Psoas muscle (tissue), 8 donors: ENCODE measurements at places on chromosomes 3 and 15. TPM values are rescaled to one million over a fixed set of nuclear protein-coding genes. Genes with fewer than 3 reads are reported as not detected.

GOLGA8S gene
- total RNA-seq, result not detected

DNA sequence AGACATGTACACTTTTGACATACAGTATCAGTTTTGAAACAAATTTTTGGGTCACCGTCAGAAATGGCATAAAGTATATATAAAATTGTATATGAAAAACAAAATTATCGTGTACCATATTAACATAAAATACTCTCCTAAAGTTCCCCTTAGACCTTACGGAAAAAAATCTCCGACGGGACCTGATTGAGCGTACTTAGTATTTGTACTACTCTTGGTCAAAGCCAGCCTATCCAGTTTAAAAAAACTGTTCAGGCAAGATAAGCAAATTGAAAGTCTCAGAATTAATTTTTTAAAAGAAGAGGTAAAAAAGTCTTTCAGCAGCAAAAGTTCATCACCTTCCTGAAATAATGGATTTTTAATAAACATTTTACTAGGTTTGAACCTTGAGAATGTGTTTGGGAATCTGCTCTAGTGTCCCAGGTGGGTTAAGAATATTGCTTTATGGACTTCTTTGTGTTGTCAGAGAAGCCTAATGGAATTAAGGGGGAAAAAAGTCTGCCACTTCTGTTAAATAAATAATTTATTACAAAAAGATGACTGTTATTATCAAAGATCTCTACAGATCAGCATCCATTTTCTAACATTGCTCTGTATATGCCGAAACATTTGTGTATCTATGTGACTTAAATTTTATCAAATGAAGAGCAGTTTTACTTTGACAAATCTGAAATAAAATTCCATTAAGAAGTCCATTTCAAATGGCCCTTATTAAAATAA, 48.6 kb downstream of the ZBTB20 start:
- H3K36me3 ChIP-seq, result no peaks in the 10 kb centered on the region
- peak overlapping the region; percentile 68 for H3K4me3 ChIP-seq
- no peak for DNase-seq
- peak overlapping the region; percentile 83 for H3K27ac ChIP-seq
- no peaks in the 10 kb centered on the region for H3K27me3 ChIP-seq
- peaks cover 63% of the 10 kb centered on the region for H3K4me1 ChIP-seq

GRCh38 chr3:127067116-127067910, 84.4 kb downstream of the PLXNA1 start:
- DNase-seq, result peak; percentile 7
- no peak overlapping the region for H3K4me3 ChIP-seq
- H3K36me3 ChIP-seq, result no peaks in the 10 kb centered on the region
- H3K4me1 ChIP-seq, result no peaks in the 10 kb centered on the region
- no peak overlapping the region for H3K27ac ChIP-seq

DNA sequence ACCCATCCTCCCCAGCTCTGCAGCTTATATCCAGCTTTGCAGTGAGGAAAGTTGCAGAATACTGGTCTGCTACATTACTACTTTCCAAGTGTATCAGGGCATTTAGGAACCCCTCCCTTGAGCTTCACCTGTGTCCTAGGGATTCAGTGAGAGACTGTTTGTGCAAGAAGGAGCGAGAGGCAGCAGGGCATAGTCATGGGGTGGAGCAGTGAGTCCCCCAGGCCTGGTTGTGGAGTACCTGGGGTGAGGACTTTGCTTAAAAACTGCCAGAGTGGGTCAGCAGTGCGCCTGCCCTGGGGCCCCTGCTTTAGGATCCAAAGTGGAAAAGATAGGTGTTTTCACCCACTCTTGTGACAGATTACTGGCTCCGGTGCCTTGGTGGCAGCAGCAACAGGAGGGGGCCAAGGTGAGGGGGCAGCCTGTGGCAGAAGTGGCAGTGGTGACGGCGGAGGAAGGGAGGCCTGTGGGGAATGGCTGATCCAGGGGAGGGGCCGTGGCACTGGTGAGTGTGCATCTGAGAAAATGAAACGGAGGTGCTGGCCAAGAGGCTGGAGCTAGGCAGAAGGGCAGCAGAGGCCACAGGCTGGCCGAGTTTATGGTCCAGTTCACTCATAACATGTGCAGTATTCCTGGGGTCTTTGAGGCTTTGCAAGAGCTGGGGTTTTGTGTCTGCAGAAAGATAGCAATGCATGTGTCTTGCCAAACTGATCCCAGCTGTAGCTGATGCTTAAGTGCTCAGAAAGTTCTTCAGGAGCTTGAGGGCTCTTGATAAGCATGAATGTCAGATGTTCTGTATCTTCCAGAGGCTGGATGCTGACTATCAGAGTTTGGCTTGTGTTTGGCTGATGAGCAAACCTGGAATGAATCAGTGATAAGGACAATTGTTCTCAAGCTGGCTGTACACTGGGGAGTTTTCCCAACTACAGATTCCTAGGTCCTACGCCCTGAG, 43.4 kb downstream of the GOLGA6A start:
- H3K27ac ChIP-seq, result no peak overlapping the region
- no peak for DNase-seq
- no peaks in the 10 kb centered on the region for H3K27me3 ChIP-seq
- no peaks in the 10 kb centered on the region for H3K4me1 ChIP-seq
- no peak overlapping the region for H3K4me3 ChIP-seq

- H3K4me1 ChIP-seq, result peaks cover 5% of the 10 kb centered on the region
- H3K36me3 ChIP-seq, result no peaks in the 10 kb centered on the region
- DNase-seq, result no peak
- H3K27me3 ChIP-seq, result no peaks in the 10 kb centered on the region
- no peak overlapping the region for H3K4me3 ChIP-seq
- H3K27ac ChIP-seq, result no peak overlapping the region
Measured at GRCh38 chr3:71245971-71246880, 337.3 kb downstream of the FOXP1 start.

DNA sequence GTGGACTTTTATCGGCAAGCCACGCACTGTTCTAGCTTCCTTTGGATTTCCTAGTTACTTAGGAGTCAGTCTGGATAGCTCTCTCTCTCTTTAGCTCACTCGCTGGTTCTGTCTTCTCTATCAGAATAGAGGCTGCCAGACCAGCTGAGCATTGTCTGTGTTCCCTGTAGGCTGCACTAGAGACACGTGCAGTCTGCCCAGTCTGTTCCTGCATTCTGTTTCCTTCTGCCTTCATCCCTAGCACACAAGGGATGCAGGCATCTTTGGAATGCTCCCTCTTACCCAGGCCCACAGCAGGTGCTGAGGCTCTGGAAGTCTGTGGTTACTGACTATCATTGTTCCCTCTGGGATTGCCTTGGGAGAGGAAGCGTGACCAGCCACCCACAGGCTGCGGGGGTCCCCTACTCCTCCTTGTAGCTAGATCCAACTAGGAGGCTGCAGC, 322.8 kb downstream of the ZNF621 start:
- no peaks in the 10 kb centered on the region for H3K27me3 ChIP-seq
- H3K36me3 ChIP-seq, result no peaks in the 10 kb centered on the region
- no peak overlapping the region for H3K4me3 ChIP-seq
- no peaks in the 10 kb centered on the region for H3K4me1 ChIP-seq

DNA sequence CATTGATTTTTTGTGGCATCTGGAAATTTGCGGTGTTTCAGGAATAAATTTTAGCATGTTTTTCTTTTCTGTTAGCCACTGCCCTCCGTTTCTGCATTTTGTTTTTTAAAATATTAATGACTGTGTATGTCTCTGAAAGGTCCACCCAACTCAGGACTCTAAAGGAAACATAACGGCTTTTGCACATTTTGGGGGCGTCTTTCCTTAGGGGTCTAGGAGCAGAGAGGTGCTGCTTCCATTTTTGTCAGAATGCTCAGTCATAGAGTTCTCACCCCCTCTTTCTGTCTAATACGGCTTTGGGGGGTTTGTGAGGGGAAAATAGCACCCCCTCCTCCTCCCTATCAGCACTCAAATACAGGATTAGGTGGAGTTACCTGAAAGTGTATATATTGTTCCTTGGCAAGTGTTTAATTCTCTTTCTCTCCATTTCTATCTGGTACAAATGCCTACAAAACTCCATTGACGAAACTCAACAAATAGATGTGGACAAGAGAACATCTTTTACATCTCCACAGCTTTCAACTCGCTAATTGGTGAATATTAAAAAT, 219.4 kb downstream of the MEIS2 start:
- DNase-seq, result no peak
- peaks cover 13% of the 10 kb centered on the region for H3K27me3 ChIP-seq
- H3K4me3 ChIP-seq, result no peak overlapping the region
- H3K4me1 ChIP-seq, result peaks cover 15% of the 10 kb centered on the region
- no peak overlapping the region for H3K27ac ChIP-seq
